ENCODE measurements at places on chromosomes 2 and 18.

GRCh38 chr2:163736433-163737189, 803 bp upstream of the FIGN start:
- DNase-seq: no peak

GRCh38 chr2:214203214-214203613, 207.6 kb upstream of the VWC2L start:
- no peak for DNase-seq

GRCh38 chr2:864501-865106, 86.0 kb upstream of the SNTG2 start:
- DNase-seq: no peak

DNA sequence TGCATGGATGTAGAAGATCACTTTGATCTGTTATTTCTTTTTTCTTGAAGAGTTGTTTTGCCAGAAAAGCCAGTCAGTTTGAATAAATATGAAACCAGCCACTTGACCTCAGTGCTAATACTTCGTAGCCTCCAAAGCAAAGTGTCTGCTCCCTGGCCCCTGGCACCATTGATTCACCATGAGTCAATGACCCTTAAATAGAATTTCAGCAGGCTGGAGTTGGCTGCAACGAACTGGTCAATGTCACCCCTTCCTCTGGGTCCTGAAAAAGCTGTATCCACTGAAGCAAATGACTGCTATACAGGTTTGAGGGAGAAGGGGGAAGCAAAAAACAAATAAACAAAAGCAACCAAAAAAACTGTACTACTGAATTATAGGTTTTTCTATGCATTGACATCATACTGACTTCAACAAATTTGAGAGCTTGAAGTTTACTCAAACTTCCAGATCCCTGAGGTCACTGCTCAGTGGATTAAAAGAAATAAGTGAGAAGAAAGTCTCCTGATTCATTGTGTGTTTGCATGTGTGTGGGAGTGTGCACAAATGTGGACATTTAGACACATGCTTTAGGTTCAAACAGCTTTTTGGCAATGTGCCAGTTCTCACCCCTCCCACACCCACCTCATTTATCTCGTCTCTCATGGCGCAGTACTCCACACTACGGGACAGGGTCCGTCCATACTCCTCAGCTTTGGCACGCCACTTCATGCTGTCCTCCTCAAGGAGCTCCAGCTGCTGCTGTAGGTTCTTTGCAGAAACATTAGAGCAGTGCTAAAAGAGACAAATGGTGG, 58.1 kb upstream of the TTN start:
- no peak for DNase-seq

DNA sequence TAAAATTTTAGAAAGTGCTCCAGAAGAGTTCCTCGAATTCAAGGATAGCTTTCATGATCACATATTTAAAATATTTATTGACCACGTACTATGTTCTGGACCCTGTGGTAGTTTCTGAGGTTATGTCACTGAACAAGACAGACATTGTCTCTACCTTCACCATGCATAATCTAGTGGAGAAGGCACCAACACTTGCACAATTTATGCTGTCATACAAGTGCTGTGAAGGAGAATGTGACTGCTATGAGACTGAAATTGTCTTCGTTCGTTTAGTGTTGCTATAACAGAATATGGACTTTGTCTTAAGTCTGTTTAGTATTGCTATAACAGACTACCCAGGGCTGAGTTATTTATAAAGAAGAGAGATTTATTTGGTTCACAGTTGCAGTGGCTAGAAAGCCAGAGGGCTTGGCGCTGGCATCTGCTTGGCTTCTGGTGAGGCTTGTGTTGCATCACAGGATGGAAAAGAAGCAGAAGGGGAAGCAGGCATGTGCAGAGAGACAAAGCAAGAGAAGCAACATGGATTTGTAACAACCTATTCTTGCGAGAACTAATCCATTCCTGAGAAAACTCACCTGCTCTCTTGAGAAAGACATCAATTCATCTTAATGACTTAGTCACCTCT, 50.0 kb upstream of the RFX8 start:
- DNase-seq: no peak

DNA sequence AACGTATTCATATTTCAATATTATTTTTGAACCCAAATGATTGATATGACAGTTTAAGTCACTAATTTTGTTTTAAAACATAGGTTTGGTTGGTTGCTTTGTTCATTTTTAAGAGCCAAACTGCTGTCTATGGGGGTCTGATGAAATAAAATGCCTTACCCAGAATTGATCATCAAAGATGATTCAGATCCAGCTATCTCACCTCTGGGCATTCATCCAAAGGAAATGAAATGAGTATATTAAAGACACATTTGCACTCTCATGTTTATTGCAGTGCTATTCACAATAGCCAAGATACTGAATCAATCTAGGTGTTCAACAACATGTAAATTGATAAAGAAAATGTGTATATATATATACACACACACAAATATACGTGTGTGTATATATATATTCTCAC, 326.9 kb upstream of the GULP1 start:
- no peak for DNase-seq

- no peak for DNase-seq
These were observed 63.2 kb downstream of the ADCY3 start for GRCh38 chr2:24856791-24857211.

DNA sequence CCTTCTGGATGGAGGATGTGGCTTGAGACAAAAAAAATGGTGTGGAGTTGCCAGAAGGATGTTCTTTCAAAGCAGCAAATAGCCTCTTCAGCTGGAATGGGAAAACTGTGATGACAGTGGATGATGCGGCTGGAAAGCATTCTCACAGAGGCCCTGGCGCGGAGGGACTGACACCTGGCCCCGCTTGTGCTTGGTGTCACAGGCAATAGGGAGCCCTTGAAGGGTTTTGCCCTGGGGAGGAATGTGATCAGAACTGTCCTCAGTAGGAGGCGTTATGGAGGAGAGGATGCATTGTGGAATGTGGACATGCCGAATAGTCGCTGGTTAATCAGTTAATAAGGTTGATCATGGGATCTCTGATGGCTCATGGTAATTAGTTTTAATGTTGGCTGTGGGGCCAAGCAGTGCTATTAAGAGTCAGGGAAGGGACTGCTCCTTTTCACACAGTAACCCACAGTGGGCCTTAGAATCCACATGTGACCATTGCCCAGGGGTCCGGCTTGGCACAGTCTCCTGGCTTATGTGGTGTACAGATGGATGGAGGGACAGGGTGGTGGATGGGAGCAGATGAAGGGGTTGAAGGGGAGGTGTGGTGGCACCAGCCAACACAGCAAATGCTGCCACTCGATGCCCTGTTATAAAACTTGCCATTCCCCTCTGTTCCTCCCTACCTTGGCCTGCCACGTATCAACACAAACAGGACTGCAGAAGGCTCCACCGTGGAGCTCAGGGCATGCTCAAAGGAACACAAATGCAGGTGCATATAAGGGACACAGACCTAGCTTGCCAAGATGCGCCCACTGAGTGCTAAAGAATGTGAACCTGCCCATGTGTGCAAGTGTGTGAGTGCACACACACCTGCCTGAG, 71.7 kb downstream of the CIB4 start:
- no peak for DNase-seq

DNA sequence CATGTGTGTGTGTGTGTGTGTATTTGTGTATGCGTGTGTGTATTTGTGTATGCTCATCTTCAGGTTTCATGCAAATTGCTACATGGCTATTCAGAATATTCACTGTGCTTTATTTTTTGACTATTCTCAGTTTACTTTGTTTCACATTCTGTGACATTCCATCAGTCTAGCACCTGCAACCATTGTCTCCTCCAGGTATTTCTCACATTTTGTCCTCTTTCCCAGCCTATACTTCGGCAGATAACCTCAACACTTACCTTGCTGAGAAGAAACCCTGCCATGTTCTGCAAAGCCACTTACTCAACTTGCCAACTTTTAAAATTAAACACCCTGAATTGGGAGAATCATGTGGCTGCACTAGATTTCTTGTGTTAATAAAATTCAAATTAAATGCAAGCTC, 135.4 kb upstream of the REG3A start:
- no peak for DNase-seq

DNA sequence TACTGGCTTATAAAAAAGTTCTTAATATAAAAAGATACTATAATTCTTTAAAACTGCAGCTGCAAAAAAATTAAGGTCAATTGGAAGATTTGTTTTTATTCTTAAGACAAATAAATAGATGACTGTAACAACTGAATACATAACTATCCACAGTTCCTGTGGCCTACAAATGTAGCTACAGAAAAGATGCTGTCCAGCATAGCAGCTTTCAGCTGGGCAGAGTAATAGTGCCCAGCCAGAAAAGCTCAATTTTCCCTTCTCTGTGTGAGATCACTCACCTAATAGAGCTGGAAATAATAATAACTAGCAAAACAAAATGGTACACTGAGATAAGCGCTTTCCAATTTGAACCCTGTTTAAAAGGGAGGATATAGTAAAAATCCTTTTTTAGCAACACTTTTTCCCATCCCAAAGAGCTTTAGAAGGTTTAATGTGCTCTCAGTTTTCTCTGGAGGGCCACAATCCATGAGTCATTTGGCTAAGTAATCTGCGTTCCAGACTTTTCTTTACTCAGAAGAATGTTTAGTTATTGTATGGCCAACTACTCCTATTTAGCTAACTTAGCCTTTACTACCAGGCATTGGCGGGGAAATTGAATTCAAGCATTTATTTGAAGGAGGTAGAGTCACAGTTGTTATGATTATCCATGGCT, 158.1 kb upstream of the SLC39A10 start:
- DNase-seq: no peak

- no peak for DNase-seq
These were observed 22.9 kb downstream of the RTTN start for GRCh38 chr18:70182548-70182947.

GRCh38 chr2:203328760-203329540, 756 bp downstream of the ABI2 start:
- peak; percentile 11 for DNase-seq

DNA sequence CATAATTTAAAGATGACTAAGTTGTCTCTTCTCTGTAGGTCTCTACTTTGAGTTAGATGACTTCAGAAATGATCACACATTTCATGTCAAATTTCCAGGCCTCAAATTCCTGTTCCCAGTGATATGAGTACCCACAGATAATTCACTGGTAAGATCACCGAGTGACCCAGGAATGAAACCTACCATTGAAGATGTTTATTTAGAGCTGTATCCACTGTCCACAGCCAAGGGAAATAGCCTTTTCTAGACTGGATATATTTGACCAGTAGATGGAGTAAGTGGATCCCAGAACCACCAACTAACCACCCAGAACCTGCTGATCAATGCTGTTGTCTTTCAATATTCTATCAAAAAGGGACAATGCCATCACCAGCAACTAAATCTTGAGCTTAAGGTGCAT, 238.8 kb downstream of the SLC8A1 start:
- no peak for DNase-seq

- no peak for DNase-seq
These were observed 347.6 kb downstream of the CTNNA2 start for GRCh38 chr2:79860228-79861058.

DNA sequence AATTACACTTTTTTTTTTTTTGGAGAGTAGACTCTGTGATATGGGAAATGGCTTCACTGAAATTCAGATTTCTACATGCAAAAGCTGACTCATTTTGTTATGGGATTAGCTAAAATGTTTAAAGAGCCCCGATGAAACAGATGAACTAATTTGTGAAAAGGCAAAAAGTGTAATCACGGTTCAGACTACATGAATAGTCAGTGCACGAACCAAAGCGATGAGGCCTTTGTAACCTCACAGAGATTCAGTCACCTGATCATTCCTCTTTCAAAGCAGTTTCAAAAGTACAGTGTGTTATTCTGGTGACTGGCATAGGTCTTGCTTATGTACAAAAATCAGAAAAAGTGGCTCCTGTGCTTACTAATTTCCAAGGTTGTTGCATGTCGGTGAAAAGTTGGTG, 44.6 kb downstream of the TGIF1 start:
- DNase-seq: no peak

- DNase-seq: no peak
These were observed 136.2 kb downstream of the PXDN start for GRCh38 chr2:1607971-1608688.

DNA sequence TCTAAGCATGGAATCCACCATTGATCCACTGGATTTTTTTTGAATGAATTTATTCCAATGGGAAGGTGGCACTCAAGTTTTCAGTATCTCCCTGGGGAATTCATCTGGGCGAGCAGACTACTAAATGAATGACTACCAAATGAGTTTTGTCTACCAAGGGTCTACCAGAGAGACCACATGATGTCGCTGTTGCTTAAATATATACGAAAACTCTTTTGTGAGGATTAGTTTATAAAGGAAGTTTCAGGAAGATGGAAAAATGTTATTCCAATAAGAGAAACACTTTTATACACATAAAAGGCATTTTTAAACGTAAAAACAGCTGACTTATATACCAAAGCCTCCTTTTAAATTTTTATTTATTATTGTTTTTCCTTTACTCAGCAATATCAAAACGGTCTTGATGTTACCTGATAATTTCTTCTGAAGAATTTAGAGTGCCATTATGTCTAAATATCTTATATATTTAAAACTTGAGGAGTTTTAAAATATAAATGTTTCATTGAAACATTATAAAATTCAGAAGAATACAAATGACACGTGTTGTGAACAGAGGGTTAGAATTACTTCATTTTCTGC, 139.7 kb downstream of the HRH4 start:
- DNase-seq: no peak

GRCh38 chr2:104050656-104051242, 803.2 kb upstream of the POU3F3 start:
- DNase-seq: no peak

DNA sequence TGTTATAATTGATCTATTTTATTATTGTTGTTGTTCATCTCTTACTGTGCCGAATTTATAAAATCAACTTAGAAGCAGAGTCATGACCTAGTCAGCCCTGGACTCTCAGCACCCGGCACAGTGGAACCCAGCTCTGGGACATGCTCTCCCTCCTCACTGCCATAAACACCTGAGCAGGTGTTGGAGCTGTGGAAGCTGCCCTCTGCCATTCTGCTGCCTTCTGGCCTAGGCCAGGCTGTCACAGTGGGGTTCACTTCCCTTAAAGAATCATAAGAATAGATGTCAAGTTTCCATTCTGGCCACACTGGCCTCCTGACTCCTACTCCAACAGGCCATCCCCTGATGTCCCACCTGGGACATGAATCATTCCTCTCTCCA, 192.2 kb downstream of the ZFP36L2 start:
- DNase-seq: no peak

DNA sequence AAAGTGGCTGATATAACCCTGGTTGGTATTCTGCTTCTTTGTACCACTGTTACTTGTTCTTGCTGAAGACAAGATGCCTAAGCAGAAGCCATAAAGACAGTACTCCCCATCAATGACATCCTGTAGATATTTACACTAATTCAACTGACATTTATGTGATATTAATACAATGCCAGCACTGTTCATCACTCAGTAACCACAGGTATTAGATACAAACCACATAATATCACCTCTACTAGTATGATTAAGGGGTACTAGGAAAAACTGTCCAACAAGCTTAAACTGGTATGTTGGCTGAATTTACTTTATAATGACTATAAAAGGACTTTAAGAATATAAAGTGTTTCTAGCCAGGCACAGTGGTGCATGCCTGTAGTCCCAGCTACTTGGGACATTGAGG, 65.8 kb downstream of the RTN4 start:
- no peak for DNase-seq

DNA sequence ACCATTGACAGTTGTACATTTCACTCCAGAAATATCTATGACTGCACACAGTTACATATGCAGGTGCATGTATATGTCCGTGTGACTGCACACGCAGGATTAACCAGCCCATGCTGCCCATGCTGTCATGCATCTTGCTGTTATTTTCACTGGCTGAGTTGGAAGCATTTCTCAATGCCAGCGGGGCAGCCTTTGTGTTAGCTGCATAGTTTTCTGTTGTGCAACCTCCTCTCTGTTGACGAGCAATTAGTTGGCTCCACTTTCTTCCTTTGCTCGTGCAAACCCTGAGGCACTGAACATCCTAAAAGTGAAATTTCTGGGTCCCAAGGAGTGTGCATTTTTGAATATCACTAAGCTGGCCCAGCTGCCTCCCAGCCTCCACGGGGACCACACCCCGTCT, 133.4 kb upstream of the GLI2 start:
- no peak for DNase-seq
